ENCODE measurements at places on chromosomes 4 and X.

- no peak for DNase-seq
Observed at GRCh38 chrX:48711929-48712505, 15.5 kb downstream of the SUV39H1 start.

DNA sequence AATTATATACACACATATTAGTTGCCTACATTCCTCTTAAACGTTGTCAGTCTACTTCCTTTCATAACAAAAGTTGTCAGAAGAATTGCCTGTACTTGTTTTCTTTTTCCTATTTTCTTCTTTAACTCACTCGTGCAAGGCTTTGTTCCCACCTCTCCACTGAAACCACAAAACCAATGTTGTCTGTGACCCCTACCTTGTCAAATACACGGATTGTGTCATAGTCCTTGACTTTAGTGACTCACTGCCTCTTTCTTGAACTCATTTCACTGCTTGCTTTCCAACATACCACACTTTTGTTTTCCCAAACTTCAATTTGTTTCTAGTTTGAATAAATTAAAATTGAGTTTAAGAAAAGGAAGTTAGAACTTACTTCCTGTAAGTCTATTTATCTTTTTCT is 283.9 kb upstream of the AGA start:
- DNase-seq, result no peak

GRCh38 chr4:100823993-100824323 is 306.1 kb upstream of the EMCN start:
- no peak for DNase-seq

DNA sequence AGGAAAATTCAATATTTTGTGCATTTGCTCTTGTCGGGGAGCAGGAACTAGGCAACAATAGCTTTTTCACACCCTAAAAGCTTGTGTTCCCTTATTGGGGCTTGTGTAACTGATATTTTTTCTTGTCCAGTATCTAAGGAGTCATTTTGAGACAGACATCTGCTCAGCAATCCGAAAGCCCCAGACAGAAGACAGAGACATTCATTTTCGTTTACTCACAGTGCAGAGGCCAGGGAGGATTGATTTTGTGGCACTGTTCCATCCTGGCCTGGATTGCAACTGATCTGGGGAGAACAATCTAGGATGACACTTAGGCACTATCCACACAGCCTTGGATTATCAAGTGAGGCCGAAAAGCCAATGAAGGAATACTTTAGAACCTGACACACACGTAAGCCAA is 27.4 kb upstream of the PLAC1 start:
- no peak for DNase-seq

DNA sequence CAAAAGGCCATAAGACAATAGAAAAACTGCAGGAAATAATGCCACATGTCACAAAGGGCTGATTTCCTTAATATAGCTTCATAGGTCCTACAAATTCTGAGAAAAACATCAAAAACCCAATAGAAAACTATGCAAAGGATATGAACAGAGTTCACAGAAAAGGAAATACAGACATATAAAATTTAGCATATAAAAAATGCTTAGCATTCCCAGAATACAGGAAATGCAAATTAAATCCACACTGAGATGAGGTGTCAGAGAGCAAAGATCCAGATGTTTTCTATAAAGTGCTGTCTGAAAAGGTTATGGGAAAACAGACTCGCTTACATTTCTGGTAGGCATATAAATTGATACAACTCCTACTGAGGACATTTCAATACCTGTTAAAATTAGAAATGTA is 33.8 kb downstream of the TXK start:
- no peak for DNase-seq

DNA sequence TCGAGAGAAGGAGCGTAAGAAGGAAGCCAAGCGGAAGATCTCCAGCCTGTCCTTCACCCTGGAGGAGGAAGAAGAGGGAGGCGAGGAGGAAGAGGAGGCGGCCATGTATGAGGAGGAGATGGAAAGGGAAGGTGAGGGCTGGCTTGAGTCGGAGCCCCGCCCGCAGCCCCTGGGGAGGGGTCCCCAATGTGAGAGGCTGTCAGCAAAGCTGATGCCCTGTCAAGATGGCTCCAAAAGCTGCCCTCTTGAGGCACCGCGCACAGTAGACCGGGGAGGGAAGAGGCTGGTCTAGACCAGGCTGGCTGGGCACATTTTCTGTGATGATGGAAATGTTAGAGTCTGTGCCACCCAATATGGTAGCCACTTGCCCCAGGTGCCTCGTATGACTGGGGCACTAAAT is 2.5 kb downstream of the FAM50A start:
- no peak for DNase-seq

Data from spinal cord (tissue), 10 donors.